NCI-H1417 treated with DMSO at 0.1 percent for 48 hours (cell line): ENCODE measurements at places on chromosomes 2 and 18.

DNA sequence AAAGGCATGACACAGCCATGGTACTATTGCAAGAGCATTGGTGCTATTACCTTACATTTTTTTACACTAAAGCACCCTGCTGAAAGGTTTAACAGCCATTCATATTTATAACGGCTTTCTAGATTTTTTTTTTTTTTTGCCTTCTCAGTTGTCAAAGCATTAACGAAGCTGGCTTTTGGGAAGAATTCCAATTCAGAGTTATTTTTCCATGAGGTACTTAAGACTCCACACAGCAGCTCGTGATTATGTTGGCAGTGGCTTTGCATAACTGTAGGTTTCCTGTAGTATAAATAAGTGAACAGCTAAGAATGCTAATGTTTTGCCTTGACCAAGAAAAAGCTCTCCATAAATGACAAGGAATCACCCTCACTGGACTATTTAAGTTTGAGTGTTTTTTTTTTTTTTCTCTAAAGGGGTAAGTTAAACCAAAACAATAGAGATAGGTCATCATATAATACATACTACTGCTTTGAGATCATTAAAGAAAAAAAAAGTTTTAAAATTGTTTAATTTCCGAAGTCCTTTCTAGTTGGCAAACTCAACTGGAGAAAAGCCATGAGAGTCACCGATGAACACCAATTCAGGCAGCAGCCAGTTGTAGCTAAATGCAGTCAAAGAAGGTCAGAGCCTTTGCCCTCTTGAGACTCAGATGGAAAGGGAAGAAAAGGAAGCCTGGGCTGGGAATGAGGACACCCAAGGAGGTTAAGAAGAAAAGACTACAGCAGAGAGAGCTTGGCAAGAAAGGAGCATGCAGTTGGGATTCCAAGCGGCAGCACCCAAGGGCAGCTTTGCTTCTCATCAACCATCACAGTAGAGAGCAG is 187.4 kb upstream of the NCKAP5 start:
- DNase-seq = no peak

GRCh38 chr18:72866901-72867745 is 664 bp downstream of the NETO1 start:
- DNase-seq = no peak

GRCh38 chr2:120963997-120964705 is 228.5 kb downstream of the GLI2 start:
- no peak for DNase-seq

- no peak for DNase-seq
These were observed 47.6 kb downstream of the HNRNPLL start for GRCh38 chr2:38554973-38555595.

- no peak for DNase-seq
These were observed 34.9 kb downstream of the SCTR start for GRCh38 chr2:119489232-119489952.
